H7 (cell line): ENCODE measurements at places on chromosomes 3 and 15.

DNA sequence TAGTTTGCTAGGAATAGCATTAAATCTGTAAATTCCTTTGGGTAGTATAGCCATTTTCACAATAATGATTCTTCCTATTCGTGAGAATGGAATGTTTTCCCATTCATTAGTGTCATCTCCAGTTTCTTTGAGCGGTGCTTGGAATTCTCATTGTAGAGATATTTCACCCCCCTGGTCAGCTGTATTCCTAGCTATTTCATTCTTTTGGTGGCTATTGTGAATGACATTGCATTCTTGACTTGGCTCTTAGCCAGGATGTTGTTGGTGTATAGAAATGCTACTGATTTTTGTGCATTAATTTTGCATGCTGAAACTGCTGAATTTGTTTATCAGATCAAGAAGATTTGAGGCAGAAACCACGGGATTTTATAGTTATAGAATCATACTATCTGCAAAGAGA is 690.5 kb upstream of the ALCAM start:
- DNase-seq: no peak

GRCh38 chr3:106829206-106829605 is 548.0 kb upstream of the CCDC54 start:
- DNase-seq: no peak

DNA sequence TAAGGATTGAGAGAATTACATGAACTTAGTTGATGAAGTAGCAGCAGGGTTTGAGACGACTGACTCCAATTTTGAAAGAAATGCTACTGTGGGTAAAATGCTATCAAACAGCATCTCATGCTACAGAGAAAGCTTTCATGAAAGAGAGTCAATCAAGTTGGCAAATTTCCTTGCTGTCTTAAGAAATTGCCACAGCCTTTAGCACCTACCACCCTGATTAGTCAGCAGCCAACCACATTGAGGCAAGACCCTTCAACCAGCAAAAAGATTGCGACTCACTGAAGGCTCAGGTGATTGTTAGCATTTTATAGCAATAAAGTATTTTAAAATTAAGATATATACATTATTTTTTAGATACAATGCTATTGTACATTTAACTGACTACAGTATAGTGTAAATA is 80.9 kb downstream of the RAP2B start:
- no peak for DNase-seq

- DNase-seq: no peak
These were observed 127.6 kb downstream of the TMCO5A start for GRCh38 chr15:38061856-38062649.

DNA sequence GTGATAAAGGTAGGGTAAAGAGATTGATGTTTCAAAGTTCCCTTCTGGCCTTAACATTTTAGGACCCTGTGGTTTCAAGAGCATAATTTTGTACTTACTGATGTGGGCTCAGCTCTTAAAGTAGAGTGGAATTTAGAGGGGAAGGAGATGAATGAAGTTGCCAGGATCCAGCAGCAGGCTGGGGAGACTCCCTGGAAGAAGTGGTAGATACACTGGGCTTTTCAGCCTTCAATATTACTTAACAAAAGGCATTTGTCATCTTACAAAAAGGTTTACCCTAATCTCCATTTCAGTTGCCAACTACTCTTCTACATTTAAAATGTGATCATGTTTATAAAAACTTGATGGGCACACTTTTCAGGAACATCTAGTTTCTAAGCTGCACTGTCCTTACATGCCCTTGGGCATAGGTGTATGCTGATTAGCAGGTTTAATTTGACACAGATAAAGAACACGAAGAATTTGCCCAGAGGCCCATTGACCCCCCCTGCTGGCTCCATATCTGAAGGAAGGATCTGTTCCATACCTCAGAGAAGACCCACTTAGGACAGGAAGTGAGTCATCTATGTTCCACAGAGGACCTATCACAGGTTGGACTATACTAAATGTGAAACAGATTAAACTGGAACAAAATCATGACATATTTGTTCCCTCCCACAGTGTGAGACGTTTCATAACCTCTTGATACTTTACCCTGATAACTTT is 93.0 kb upstream of the LPP start:
- DNase-seq: no peak

DNA sequence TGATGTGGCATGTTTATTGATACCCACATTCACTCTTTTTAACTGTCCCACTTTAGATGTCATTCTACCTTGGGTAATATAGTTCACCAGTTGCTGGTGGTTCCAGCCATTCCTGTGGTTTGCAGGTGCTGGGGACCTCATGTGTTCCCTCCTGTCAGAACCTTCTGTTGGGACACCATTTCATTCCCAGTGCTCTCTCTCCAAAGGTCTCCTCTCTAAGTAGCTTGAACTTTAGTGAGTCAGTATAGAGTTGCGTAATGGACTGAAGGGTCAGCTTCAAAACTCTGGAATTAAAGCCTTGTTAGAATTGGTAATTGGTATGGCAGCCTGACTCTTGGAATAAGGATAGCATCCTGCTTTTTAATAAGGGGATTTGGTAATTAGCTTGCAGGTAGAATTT is 108.5 kb downstream of the PLCL2 start:
- no peak for DNase-seq

DNA sequence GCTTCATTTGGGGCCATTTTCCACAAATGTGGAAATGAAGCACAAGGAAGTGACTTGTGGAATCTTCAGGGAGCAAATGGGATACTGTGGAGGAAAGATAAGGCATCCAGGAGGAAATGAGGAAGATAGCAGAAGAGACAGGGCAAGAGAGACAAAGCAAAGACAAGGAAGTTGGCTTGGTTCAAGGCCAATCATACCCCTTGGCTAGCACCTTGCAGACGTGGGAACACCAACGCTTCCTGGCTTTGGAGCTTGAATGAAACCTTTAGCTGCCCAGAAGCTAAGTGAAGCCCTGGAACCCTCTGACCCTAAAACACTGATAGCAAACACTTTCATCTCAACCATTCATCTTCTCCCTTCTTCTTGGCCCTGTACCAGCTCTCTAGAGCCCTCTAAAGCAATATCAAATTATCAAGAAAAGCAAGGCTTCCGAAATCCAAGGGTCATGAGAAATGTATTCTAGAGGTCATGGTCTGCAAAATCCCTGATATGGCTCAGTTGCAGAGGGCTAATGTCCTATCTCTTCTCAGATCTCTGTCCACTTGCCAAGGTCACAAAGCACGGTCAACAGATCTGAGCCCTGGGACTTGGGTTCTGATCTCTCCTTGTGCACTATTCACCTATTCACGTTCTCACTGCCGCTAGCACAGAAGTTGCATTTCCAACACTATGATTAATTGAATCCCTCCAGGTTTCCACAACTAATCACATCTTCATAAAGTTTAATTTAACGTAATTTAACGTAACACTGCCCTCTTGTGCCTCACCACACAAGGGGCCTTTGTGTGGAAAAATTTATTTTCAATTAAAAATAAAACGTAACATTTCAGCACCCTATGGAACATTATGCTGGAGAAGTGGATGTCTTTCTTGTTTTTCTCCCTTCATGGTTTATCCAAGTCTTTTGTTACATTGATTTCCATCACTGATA is 557.6 kb upstream of the ADAMTS9 start:
- no peak for DNase-seq

DNA sequence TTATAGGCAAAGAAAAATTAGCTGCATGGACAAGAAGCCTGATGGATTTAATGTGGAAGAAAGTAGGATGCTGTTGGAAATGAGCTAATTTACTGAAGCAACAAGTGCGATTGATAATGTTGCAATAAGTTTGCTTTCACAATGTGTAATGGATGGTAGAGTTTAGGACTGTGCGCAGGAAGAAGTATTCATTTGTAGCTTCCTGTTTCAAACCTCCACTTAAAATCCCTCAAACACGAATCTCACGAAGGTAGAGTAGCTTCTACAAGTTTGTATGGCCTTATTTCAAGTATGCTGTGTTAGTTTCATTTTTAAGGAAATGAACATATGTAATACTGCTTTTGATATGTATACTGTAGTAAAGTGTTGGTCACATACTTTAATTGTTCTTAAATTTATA is 42.3 kb downstream of the KCNH8 start:
- no peak for DNase-seq

GRCh38 chr3:167502401-167502800 is 28.6 kb upstream of the SERPINI2 start:
- DNase-seq: no peak

DNA sequence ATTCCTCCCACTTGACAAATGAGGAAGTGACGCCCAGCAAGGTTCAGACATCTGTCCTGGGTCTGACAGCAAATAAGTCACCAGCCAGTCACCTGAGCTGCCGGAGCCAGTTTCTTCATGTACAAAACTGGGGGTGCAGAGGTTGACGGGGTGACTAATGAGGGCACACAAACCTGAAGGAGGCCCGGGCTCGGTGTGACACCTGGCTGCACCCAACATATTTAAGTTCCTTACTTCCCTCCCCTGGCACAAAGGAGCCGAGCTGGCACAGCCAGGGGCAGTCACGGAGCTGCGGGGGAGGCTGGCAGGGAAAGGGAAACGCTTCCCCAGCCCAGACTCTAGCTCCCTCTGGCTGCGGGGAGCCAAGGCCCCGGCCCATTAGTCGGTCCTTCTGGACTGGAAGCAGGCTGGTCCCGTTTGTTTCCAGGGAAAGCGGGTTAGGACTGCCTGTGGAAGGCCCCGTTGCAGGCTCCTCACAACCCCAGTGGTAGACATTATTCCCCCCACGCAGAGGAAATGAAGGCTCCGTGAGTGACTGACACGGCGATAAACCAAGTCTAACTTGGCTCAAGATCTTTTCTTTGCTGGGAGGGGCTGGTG is 2.3 kb downstream of the FBXL22 start:
- DNase-seq: peak; percentile 81

GRCh38 chr3:31165399-31165860 is 271.0 kb upstream of the GADL1 start:
- DNase-seq: no peak

DNA sequence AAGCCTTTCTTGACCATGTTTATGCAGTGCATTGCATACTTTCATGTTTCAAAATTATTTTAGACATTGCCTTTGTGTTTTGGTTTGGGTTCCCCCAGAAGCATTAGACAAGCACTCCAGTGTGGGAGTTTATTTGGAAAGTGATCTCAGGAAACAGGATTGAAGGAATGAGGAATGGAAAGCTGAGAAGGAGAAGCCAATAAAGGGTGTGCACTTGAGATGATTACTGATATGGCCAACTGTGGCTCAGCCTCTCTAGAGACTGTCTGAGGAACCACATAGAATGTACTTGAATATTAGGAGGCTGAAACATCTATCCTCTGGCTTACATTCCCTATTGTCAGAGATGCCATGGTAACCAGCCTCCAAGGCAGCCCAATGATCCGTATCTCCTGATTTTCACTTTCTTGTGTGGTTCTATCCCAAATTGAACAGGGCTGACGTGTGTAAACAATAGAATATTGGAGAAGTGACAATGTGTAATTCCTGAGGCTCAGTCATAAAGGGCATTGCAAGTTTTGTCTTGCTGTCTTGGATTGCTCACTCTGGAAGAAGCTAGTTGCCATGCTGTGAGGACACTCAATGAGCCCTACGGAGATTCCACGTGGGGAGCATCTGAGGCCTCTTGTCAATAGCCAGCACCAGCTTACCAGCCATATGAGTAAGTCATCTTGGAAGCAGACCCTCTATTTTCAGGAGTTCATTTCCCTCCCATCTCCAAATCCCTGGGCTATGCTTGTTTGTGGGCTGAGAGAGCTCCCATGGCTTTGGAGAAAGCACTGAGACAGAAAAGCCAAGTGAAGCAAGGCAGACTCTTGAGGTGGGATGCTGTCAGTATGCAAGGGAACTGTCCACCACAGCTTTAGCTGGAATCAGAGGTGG is 84.7 kb downstream of the SCN11A start:
- no peak for DNase-seq

DNA sequence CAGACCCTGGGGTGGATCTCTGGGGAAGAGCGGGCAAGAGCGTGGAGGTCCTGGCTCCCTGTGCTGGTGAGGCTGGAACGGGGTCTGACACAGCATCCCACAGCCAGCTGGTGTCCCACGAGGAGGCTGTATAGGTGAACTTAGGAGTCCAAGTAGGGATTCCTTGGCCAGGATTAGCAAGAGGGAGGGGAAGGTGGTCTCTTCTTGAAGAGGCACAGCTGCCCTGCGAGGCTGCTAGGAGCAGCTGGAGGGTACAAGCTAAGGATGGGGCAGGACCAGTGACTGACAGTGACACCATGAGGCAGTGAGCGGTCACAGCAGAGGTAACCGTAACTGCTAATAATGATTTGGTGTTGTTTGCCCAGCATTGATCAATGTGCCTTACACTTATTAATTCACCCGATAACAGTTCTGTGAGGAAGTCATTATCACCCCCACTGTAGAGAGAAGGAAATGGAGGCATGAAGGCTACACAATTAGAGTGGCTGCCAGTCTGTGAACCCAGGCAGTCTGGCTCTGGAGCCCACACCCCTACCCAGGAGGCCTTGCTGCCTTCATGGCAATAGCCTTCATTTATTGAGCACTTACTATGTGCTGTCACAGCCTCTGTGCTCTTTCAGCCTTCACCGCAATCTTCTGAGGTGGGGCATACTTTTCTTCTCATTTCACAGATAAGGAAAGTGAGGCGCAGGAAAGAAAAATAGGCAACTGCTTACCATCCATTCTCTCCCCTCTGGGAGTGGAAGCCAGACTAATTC is 59.4 kb downstream of the TMEM44 start:
- DNase-seq: peak; percentile 84

GRCh38 chr3:136068708-136069107 is 103.2 kb downstream of the PPP2R3A start:
- DNase-seq: no peak

DNA sequence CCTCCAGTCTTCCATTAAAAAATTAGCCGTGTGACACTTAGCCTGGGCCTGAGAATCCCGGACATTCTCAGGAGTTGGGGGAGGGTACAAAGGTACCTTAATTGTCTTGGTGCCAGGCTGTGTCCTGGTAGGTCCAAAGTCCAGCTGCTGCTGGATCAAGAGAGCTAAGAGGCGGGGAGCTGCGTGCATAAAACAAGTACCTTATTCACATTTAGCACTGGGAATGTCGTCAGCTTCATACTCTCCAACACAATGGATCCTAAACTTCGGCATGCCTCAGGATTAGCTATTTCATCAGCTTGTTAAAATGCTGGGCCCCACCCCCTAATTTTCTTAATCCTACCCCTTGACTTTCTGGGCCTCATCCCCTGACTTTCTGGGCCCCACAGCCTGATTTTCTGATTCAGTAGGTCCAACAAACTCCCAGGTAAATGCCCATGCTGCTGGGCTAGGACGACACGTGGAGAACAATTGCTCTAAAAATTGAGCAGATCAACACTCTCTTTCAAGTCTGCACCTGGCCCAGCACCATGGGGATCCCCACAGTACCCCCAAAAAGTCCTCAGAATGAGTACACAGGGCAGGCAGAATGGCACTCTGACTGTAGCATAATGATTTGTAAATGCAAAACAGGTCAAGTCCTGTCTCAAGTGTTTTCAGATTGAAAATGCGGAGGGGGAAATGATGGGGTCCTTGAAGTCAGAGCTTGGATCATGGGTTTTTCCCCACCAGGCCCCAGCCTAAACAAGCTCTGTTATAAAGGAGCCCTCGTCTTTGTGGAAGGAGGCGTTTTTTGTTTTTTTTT is 5.6 kb upstream of the AEN start:
- DNase-seq: peak; percentile 19
